Activated naive CD4-positive, alpha-beta T cell treated with anti-CD3 and anti-CD28 coated beads for 36 hours (primary cell): ENCODE measurements at places on chromosomes 16 and 17. TPM values are rescaled to one million over a fixed set of nuclear protein-coding genes. Genes with fewer than 3 reads are reported as not detected.
A peak's percentile ranks its signal among the peaks of the same experiment; 100 is the strongest.

DNA sequence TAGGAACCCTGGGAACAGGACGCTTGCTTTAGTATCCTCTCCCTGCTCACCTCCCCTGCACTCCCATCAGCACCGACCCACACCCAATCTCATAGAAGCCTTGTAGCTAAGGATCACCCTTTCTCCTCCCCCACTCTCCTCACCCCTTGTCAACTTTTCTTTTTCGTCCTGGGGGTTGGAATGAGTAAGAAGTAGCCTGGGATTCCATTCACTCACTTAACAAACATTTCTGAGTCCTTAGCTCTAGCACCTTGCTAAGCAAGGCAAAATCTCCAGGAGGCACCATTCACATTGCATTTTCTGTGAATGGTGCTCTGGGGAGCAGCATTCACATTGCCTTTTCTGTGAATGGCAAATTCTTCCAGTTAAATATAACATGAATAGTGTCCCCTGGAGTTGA lies 1.1 kb upstream of the PGAP3 start:
- H3K27ac ChIP-seq: peak overlapping the region; percentile 94
- H3K27me3 ChIP-seq: no peaks in the 10 kb centered on the region
- no peak for DNase-seq
- peak overlapping the region; percentile 98 for H3K4me3 ChIP-seq

Gene SGCA
- total RNA-seq: 0.14 TPM

Gene MT1M
- not detected for total RNA-seq

DNA sequence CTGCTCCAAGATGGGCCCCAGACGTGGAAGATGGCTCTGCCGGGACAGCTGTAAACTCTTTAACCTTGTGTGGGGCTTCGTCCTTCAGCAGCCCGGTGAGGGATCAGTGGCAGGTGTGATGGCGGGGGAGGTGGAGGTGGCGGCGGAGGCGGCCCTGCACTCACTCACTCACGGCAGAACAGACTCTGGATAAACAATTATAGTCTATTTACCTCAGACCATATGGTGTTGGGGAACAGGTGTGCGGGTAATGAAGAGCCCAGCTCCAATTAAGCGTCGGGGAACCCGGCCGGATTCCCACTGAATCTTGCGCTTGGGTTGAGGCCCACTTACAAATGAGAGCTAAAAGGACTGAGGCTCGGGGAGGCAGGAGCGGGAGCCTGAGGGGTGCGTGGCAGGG lies 104.3 kb upstream of the SDK2 start:
- no peak overlapping the region for H3K4me3 ChIP-seq
- H3K36me3 ChIP-seq: no peaks in the 10 kb centered on the region
- no peaks in the 10 kb centered on the region for H3K4me1 ChIP-seq
- no peak overlapping the region for H3K27ac ChIP-seq

Gene DNAH17
- total RNA-seq: 0.42 TPM

Gene MED13
- 33.3 TPM for total RNA-seq

Gene SLC38A8
- not detected for total RNA-seq

DNA sequence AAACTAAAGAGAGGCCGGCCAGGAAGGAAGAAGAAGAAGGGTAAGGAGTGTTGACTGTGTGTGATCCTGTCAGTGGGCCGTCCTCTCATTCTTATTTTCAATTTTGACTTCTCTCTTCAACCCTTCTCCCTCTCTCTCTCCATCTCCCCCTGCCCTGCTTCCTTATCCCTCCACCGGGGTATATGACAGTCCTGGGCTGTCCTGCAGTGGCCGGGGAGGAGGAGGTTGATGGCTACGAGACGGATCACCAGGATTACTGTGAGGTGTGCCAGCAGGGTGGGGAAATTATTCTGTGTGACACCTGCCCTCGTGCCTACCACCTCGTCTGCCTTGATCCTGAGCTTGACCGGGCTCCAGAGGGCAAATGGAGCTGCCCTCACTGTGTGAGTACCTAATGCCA lies 5.6 kb downstream of the CHD3 start:
- H3K27ac ChIP-seq: no peak overlapping the region
- H3K4me1 ChIP-seq: peaks cover 20% of the 10 kb centered on the region
- no peak for DNase-seq
- no peak overlapping the region for H3K4me3 ChIP-seq
- peaks cover 67% of the 10 kb centered on the region for H3K36me3 ChIP-seq
- H3K27me3 ChIP-seq: no peaks in the 10 kb centered on the region

DNA sequence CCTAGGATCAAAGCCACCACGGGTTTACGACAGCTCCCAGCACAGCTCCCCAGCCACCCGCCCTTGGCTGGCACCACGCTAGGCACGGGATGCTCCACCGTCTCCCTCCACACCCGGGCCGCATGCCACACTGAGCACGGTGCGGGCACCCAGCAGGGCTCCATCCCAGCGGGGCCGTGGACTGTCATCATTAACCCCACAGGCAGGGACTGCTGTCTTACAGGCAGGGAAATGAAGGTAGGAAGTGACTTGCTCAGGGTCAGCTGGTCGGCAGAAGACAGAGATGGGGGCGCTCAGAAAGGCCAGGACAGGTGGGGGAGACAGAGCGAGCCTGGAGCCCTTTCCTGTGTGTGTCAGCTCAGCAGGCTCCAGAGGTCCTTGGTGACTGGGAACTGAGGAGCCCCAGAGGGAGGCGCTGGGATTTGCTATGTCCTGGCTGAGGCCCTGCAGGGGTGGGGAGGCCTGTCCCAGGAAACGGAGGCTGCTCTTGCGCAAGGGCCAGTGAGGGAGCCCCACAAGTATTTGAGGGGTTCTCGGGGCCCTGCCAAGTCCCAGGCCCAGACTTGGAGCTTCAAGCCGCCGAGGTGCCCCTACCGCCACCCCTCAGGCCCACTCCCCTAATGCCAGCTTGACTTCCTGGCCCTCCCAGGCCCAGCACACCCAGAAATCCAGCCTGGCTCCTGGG lies 3.2 kb downstream of the UBALD1 start:
- no peak for DNase-seq
- no peak overlapping the region for H3K27ac ChIP-seq
- H3K4me3 ChIP-seq: no peak overlapping the region
- no peaks in the 10 kb centered on the region for H3K27me3 ChIP-seq
- H3K36me3 ChIP-seq: no peaks in the 10 kb centered on the region
